ENCODE measurements at places on chromosomes 12 and 14.

- no peak for DNase-seq
Measured at GRCh38 chr12:24379861-24380521, 430.5 kb upstream of the SOX5 start.

DNA sequence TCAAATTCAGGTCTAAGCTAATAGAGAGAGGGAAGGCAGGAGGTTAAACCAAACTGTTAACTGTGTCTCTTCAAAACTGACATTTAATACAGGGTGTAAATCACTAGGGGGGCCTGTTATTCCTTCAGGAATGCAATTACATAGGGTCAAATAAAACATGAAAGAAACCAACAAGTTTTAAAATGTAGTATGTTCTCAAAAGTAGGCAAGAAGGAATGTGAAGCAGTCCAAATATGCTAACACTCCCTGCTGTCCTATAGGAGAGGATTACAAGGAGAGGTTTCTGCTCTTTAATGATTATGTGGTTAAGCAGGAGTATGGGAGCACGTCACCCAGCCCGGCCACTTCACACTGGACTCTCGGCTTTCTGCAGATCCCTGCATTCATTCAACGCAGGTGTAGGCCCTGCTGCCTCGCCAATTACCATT is 42.5 kb upstream of the BMP4 start:
- no peak for DNase-seq

DNA sequence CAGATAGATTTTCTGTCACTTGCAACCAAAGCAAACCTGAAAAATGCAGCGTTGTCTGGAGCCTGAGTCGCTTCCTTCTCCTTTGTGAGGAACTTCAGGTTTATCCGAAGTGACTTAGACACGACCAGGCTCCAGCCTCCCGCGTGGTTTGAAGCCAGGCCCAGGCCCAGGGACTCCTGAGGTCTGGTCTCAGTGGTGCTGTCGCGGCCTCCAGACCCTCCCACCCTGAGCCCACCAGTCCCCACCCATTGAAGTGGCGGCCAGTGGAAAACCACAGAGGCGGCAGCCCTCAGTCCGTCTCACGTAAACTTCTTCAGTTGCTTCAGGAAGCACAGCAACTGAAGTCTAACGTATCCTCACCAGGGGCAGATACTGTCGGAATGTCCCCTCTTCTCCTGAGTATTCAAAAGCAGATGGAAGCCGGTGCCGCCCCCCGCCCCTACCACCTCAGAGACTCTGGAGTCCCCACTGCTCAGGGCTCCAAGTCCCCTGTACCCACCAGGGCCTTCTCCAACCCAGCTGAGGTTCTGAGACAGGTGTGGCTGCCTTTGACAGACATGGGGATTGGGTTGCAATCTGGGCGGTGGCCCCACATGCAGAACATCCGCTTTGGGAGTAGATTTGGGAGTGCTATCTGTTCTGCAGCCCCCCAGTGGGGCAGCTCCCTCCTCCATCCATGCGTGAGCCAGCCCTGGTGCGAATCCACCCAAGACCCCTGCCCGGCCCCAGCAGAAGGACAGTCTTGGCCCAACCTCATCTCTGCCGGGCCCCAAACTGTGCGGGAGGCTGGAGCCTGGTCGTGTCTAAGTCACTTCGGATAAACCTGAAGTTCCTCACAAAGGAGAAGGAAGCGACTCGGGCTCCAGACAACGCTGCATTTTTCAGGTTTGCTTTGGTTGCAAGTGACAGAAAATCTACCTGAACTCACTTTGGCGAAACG is 26.6 kb upstream of the GALNT9 start:
- no peak for DNase-seq

DNA sequence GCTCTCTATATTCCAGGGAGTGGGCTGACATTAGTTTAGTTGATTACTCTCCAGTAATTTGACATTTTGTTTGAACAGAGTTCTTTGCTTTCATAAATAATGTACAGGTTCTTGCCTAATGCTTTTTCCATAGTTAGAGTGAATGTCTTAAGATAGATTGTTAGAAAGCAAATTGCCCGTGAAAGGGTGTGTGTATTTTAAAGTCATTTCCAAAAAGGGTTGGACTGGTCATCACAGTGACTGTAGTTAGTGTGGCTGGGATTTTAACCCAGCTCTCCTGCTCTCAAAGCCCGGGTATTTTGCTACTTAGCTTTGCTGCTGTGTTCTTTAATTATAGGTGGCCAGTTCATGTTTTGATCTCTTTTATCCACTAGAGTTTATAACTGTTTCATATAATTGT is 74.2 kb downstream of the DNAH10 start:
- DNase-seq = no peak

DNA sequence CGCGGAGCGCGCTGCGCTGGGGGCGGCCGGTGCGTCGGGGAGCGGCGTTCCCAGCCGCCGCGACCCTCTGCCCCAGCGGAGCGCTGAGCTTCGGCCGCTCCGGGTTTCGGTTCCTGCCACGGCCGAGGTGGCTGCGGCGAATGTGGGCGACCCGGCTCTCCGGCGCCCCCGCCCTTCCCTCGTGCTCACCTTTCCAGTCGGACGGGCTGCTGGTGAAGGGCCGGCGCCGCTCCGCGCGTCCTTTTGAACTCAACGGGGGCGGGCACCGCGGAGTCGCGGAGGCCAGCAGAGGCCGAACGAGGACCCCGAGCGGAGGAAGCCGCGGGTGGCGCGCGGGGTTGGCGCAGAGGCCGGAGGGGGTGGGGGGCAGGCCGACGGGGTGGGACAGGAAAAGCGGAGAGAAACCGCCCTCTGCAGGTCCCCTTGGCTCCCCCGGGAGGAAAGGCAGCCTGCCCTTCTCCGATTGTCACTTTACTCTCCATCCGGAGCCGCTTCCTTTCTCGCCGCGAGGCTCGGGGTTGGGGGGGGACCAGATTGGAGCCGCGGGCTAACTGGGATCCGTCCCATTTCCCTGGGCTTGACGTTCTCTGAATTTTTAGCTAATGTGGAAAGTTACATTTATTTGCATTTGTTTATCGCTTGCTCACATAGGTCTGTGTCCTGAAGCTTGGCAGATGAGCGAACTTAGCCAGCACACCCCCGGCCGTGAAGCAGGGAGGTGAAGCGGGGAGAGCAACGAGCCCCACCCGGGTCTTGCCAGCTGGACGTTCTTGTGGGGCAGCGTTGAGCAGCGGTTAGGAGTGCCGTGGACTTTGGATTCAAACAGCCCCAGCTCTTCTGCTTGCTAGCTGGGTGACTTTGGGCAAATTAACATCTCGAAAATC is at the start of gene SMAGP:
Gene SMAGP (minus strand): TSS at position 349 of the 884 bp plus-strand sequence. CDS start 1,137 bp downstream, outside the sequence.
- DNase-seq = peak; percentile 40

GRCh38 chr12:90322006-90322405 is 613.4 kb upstream of the ATP2B1 start:
- no peak for DNase-seq

DNA sequence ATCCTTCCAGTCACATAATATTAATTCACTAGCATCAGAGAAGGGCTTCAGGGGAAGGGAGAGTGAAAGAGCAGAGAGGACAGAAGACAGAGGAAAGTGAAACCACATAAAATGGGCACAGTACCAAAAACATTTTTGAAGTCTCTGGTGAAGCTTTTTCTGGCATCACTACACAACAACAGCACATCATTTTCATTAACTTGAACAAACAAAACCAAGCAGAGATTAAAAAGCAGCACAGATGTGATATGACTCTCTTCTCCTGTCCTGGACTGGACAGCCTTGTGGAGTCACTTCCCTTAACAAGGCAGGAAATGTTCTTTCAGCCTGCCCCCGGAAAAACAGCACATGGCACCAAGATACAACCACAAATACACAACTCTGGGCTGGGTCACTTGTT is 112.0 kb downstream of the TSPAN8 start:
- no peak for DNase-seq

GRCh38 chr12:88299567-88300101 is 157.5 kb downstream of the TMTC3 start:
- no peak for DNase-seq

DNA sequence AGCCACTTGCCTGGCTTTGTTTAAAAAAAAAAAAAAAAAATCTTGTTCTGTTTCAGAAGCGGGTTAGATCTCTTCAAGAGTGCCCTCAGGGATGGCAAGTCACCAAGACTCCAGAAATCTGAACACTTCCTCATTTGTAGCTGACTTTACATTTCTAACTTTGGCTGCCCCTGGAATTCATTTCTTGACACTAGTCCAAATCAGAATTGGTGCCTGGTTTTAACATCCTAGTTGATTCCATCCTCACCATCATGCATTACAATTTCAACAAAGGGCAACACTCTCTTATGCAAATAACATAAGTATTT is 295.5 kb downstream of the RMST start:
- DNase-seq = no peak
